ENCODE measurements at places on chromosomes 2 and 18. TPM values are rescaled to one million over a fixed set of nuclear protein-coding genes. Genes with fewer than 3 reads are reported as not detected.

DNA sequence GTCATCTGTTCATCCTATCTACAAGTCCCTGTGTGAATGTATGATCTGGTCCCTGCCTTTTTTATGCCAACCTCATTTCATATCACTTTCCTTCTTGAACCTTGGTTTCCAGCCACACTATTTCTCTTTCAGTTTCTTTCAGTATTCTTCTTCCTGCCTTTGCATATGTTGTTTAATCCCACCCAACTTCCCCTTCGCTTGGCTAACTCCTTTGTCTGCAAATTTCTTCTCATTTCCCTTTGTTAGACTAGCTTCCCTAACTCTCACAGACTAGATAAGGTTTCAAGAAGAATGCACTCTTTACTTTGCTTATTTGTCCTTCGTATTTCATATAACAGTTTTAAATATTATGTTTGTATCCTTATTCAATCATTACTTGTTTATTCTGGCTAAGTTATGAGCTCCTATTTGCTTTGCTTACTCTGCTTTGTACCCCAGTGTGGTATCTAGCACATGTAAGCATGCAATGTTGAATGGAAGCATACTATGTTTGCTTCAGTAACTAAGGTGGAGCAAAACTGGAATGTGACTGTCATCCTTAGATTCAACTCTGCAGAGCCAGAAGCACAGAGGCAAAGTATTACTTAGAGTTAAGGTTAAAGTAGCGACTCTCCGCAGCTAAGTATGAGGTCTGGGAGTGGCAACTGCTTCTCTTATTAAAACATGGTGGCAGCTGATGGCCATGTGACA, 681.3 kb downstream of the CPS1 start:
- no peak for DNase-seq

- DNase-seq, result no peak
These were observed 31.4 kb downstream of the DIS3L2 start for GRCh38 chr2:231992888-231993287.

- DNase-seq, result no peak
These were observed 12.0 kb upstream of the IMPACT start for GRCh38 chr18:24414349-24415003.

GRCh38 chr2:3442185-3442584, 62.7 kb downstream of the TRAPPC12 start:
- DNase-seq, result no peak

- no peak for DNase-seq
These were observed 62.5 kb downstream of the LHCGR start for GRCh38 chr2:48693066-48693465.

DNA sequence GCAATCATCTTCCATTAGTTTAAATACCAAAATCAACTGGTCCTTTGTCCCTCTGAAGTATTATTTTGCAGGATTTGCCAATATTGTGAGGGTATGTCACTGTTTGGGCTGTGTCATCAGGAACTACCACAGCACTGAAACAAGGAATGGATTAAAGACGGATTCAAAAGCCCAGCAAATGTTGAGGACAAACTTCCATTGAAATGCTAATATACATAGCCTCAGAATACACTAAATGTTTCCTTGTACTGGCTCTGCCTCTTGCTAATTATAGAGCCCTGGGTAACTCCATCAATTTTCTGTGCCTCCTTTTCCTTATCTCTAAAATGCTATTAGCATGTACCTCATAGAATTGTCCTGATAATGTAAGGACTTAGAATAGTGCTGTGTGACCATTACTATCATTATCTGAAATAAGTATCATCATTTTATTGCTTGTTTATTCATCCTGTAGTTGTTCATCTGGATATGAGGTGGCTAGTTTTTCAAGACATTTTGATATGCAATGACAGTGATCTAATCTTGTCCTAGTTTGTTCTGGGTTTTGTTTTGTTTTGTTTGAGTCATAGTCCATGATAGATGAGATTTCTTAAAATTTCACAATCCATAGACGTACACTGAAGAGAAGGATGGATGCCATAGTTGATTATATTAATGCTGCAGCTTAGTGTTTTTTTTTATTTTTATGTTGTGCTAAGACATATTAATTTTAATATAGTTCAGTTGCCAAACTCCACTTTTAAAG, 333.4 kb upstream of the KCNH7 start:
- no peak for DNase-seq

GRCh38 chr2:231900486-231900942, 25.7 kb downstream of the NPPC start:
- DNase-seq, result peak; percentile 40

DNA sequence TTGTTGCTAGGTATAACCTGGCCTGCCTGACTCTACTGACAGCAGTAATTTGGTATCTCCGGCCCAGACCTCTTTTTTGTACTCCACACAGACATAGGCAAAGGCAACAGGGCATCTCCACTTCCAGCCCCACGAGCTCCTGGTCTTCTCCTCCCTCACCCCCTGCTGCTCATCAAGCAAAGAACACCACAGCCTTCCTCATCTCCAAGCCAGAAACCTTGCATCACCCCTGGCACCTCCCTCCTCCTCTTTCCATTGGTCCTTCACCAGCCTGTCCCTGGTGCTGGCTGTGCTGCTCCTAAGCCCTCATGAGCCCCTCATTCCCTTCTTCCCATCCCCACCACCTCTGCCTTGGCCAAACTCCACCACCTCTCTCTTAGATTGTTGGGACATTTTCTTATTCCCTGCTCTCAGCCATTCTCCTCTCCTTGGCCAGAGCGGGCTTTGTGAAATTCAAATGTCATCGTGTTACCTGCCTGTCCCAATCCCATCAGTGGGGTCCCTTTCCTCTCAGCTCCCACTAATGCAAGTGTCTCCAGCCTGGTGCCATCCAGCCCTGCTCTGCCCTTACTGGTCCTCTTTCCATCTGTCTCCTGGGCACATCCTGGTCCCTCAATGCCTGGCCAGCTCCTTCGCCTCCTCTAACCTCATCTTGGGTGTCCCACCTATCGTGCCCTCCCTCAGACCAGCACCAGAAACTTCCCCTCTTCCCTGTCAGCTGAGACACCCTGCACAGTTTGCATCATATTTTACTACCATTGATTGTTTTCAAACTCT, 77.4 kb downstream of the INHBB start:
- DNase-seq, result no peak

DNA sequence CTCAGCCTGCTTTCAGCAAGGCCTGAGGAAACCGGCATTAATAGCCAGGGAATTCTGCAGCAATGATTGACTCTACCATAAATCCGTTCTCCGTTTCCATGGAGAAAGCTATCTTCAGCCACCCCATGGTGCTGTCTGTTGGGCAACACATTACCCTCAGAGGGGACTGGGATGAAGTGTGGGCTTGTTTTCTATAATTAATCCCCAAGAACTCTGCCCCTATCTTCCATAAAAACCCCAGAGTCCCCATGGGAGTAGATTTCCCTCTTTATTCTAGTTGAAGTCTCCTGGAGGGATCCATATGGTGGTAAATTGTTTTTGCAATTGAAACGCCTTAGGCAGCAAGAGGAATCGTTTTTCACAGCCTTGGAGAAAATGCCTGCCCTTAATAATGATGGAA, 9.2 kb downstream of the G6PC2 start:
- DNase-seq, result no peak

DNA sequence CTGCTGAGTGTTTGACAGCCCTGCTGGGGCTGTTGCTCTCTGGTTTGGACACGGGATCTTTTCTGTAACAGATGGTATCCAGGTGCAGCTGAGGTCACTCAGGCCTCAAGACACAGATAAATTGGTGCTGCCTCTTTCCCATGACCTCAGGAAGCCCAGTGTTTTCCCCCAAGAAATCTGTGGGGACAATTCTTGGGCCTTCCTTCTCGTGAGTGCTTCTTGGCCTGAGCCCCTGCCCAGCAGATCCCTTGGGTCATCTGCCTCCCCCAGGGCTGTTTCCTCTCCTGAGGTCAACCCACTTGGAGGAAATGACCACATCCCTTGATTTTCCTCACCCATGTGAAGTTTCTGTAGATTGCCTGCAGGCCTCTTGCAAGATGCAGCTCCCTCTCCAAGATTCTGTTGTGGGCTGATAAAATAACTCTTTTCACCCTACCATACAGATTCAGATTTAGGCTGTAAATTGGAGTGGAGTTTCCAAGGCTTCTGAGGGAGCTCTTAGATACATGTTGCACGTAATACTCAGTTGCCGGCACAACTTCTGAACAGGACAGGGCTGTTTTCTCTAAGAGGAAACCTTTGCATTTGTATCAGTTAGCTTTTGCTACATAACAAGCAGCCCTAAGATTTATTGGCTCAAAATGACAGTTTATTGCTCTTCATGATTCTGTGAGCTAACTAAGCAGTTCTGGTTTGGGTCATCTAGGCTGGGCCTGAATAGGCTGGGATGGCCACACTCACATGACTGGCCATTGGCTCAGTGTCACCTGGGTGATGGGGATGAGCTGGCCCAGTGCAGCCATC, 13.1 kb downstream of the ZAP70 start:
- DNase-seq, result no peak

GRCh38 chr2:240465765-240466578, 30.5 kb downstream of the GPC1 start:
- DNase-seq, result no peak

GRCh38 chr2:98607104-98607503, 1.2 kb downstream of the COA5 start:
- peak; percentile 15 for DNase-seq

The IL1RN gene
- total RNA-seq, result 0.31 TPM

DNA sequence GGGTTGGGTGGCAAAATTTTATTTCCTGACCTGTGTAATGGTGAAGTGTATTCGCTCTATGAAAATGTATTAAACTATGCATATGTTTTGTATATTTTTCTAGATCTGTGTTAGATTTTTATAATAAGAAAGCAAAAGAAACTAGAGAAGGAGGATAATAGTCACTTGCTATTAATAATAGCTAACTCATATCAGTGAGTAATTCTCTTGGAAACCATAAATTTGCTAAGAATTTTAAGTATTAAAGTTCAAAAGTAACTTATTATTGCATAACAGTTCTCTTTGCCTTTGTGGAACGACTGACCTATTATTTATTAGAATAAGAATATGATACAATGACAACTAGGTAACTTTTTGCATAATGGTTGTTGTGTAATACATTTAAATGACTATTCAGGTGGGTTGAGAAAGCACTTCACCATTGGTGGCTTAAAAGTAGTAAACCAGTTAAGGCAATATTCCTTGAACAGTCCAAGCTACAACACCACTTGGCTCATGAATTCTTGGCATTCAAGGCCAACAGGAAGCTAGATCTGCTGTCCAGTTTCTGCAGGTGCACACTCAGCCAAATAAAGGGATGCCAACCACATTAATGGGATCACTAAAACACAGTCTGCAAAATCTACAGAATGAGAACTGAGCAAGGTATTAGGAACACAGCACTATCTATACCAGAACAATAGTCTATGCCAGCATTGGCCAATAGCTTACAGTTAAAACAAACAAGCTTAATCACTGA, 921.3 kb downstream of the CPS1 start:
- no peak for DNase-seq

DNA sequence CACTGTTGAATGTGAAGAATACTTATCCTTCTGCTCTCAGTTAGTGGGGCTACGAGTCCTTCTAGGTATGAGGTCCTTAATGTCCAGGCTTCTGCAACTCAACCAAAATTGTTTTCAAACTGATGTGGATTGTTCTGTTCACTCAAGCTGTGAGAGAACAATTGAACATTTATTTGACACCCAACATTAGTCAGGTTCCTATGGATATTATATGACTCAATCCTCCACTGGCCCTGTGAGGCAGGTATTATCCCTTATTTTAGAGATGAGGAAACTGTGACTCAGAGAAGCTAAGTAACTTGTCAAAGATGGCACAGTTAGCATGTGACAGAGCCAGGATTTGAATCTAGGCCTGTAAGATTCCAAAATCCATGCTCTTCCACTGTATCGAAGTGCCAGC, 1.2 kb upstream of the LYG2 start:
- no peak for DNase-seq

All from CD4-positive, alpha-beta T cell (primary cell).